SHP77 (cell line): ENCODE measurements at places on chromosomes 1 and 21.

DNA sequence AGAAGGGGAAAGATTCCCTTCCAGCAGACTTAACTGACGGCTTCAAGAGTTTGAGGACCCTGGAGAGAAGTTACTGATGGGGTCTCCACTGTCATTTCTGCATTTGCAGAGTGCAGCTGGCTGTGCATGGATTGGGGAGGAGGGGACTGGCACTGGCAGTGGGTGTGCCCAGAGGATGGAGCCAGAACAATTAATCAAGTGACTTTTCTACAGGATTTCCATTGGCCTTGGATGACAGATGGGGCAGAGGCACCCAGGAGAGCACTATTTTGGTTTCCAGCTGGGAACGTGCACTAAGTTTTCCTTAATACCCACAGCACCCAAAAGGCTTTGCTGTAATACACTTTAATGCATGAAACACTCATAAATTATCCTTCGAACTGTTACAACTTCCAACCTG, 1.3 kb downstream of the NGF start:
- DNase-seq = no peak

DNA sequence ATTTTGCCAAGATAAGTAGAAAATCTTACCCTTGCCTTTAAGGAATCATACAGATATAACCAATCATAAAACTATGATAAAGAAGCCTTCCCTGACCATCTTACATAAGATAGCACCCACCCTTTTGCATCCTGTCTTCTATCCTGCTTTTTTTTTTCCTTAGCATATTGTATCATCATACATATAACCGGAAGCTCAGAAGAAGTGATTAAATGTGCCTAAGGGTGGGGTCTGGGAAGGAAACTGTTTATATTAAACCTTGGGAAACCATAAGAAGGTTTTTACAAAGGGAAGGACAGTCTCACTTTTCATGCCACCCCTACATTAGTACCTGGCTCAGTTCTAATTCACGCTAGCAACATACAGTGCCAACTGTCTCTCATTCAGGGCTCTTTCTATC, 66.8 kb downstream of the LUZP1 start:
- DNase-seq = no peak

DNA sequence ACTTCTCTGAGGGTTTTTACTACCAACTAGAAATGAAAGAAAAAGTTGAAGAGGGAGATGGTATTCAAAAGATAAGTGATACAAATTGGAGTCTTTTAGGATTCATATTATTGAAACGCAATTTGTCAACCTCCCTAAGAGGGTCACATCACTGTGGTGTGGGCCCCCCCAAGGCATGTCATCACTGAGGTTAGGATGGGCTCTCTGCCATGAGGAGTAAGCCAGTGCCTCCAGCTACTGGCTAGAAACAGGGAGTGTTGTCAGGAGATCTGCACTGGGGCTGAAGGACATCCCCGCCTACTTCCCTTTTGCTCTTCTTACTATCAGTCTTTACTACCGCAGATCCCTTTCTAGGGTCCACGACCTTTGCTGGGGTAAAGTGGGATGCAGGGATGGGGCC, 25.9 kb downstream of the ITSN1 start:
- no peak for DNase-seq

GRCh38 chr1:116667575-116668105, at the start of gene IGSF3:
TSS of gene IGSF3 (minus strand) at chr1:116667733. CDS start at chr1:116666326, 1,407 bp downstream.
- DNase-seq = peak; percentile 71

DNA sequence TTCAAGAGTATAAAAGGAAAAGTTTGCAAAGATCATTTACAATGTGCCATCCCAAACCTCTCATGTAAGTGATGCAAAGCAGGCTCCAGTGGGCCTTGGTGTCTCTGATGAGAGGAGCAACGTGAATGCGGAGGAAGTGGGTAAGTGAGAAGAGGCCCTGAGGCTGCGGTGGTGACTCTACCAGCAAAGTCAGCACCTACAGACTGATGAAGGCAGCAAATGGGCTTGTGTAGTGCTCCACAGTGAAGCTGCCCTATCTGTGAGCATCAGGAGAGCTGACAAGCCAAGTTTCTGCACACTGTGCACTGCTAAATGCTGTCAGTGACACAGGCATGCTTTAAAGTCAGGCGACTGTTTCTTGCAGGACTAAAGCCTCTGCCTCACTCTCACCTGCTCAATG, 15.6 kb upstream of the RAP1A start:
- DNase-seq = no peak

DNA sequence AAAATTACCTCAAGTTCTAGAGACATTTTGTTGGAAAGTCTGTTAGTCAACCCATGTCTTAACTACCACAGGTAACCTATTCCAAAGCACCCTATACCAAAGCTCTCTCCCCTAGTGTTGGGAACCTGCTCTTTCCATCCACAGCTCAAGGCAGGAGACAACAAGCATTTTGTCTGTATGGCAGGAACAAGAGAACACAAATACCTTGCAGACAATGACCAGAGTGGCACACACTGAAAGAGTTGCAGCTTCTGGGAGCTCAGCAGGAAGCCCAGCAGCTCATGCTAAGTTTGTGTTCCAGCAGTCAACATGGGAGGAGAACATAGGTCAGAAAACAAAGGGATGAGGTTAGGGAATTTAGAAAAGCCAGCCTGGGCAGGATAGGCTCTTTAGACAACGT, 300.8 kb downstream of the HHIPL2 start:
- DNase-seq = no peak

DNA sequence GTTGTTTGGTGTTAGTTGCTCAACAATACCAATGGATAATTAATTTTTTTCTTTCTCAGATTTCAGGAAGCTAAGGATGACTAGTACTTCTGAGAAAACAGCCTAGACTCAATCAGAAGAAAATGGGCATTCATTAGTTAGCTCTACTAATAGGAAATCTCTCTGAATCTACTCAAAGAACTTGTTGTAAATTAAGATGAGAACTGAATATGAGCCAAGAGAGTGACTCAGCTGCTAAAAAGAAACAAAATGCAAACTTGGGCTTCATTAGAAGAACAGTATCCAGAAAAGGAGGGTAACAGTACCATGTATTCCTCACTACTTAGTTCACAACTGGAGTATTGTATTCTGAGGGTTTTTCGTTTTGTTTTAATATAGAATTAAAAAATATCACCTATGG, 12.5 kb downstream of the FOXJ3 start:
- no peak for DNase-seq

DNA sequence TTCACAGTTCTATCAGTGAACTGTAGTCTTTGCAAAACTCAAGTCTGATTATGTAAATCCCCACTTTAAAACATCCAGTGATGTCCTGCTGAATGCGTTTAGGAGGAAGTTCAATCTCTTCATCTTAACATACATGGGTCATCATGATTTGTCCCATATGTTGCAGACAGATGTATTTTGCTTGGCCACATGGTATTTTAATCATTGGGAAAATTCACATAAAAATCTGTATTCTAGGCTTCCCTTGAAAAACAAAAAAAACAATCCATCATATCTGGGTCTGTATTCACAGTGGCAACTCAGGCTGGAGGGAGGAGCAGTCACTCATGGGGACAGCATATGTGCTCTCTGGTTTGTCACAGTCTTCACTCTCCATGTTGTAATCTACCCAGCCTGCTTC, 44.8 kb upstream of the CDC7 start:
- DNase-seq = no peak
